Activated CD4-positive, alpha-beta memory T cell treated with anti-CD3 and anti-CD28 coated beads for 36 hours (primary cell): ENCODE measurements at places on chromosomes 5 and 9. TPM values are rescaled to one million over a fixed set of nuclear protein-coding genes. Genes with fewer than 3 reads are reported as not detected.

DNA sequence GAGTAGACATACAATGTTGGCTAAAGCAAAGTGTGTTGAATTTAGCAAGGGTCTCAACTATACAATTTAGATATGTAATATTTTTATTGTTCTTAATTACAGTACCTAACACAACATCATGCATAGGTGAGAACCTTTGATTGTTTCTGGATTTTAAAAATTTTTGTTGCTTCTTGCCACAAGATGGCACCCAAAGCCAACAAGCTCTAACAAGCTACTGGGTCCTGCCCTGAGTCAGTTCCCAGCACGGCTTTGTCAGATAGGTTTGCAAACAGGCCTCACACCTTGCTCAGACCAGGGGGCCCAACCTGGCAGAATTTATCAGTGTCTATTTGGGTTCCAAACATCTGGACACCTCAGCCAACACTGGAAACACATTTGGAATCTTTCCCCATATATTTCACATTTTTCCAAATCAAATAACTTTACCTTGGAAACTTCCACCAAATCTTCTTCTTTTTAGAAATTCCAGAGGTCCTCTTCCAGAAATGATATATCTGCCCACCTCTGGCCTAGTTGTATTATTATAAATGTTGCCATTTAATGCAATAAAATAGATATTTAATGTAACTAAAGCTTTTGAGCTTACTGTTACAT is 49.5 kb upstream of the EGFLAM start:
- no peaks in the 10 kb centered on the region for H3K4me1 ChIP-seq
- no peak overlapping the region for H3K27ac ChIP-seq
- H3K27me3 ChIP-seq, result peaks cover 2% of the 10 kb centered on the region
- H3K4me3 ChIP-seq, result no peak overlapping the region
- no peaks in the 10 kb centered on the region for H3K36me3 ChIP-seq

- H3K4me3 ChIP-seq, result no peak overlapping the region
- H3K36me3 ChIP-seq, result no peaks in the 10 kb centered on the region
- peaks cover 30% of the 10 kb centered on the region for H3K4me1 ChIP-seq
- no peaks in the 10 kb centered on the region for H3K27me3 ChIP-seq
- DNase-seq, result peak; percentile 63
Observed at GRCh38 chr9:137083394-137084004, 3.3 kb upstream of the MAN1B1 start.

DNA sequence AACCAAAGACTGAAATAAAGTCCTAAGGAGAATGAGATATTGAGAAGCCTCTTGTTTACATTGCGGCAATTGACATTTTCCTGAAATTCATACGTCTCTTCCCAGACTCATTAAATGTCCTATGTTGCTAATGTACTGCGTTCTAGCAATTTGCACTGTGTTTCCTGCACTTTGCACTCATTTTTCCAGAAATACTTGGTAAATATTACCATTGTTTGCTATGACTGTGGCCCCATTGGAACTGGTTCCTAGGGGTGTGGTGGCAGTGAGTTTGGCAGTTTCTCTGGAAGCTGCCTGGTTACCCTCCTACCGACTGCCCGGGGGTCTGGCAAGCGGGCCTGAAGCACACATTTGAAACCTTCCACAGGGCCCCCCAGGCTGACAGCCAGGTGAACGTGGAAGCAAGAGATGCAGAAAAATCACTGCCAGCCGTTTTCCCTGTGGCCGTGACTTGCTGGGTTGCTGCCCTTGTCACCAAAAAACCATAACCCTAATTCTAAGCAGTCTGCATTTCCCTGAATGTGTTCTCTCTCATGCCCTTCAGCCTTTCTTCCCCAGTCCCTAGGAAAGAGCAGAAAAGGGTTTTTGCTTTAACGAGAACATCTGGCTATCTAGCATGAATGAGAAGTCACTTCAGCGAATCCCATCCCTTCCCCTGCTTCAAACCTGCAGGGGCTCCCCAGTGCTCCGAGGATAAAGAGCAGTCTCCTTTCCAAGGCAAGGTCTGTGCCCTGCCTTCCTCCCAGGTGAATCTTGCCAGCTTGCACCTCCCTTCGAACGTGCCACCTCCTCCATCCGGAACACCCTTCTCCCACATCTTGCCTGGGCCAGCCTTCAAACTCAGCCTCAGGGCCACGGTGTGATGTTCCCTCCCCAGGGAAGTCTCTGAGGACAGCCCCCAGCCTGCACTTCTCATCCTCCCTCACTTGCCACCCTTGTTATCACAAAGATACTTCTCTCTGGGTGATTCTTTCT is 84.2 kb downstream of the AK8 start:
- no peak overlapping the region for H3K4me3 ChIP-seq
- H3K27ac ChIP-seq, result no peak overlapping the region
- H3K36me3 ChIP-seq, result no peaks in the 10 kb centered on the region
- peaks cover 15% of the 10 kb centered on the region for H3K27me3 ChIP-seq
- no peaks in the 10 kb centered on the region for H3K4me1 ChIP-seq

GRCh38 chr5:167987490-167988280 is 303.8 kb upstream of the WWC1 start:
- H3K27me3 ChIP-seq, result peaks cover 5% of the 10 kb centered on the region
- H3K4me1 ChIP-seq, result no peaks in the 10 kb centered on the region
- H3K36me3 ChIP-seq, result no peaks in the 10 kb centered on the region
- DNase-seq, result no peak
- no peak overlapping the region for H3K27ac ChIP-seq

GRCh38 chr5:176561259-176561658 is 12.1 kb downstream of the CDHR2 start:
- peaks cover 1% of the 10 kb centered on the region for H3K27me3 ChIP-seq
- H3K4me3 ChIP-seq, result no peak overlapping the region
- H3K27ac ChIP-seq, result no peak overlapping the region
- H3K36me3 ChIP-seq, result no peaks in the 10 kb centered on the region
- peaks cover 30% of the 10 kb centered on the region for H3K4me1 ChIP-seq

GRCh38 chr9:82281066-82281465 is 292.5 kb downstream of the SPATA31D1 start:
- H3K4me3 ChIP-seq, result no peak overlapping the region
- H3K27ac ChIP-seq, result no peak overlapping the region
- no peaks in the 10 kb centered on the region for H3K36me3 ChIP-seq
- DNase-seq, result no peak
- no peaks in the 10 kb centered on the region for H3K27me3 ChIP-seq

GRCh38 chr5:116759860-116760640 is 185.4 kb upstream of the SEMA6A start:
- no peaks in the 10 kb centered on the region for H3K27me3 ChIP-seq
- H3K4me1 ChIP-seq, result no peaks in the 10 kb centered on the region
- no peaks in the 10 kb centered on the region for H3K36me3 ChIP-seq
- H3K4me3 ChIP-seq, result no peak overlapping the region
- no peak for DNase-seq

DNA sequence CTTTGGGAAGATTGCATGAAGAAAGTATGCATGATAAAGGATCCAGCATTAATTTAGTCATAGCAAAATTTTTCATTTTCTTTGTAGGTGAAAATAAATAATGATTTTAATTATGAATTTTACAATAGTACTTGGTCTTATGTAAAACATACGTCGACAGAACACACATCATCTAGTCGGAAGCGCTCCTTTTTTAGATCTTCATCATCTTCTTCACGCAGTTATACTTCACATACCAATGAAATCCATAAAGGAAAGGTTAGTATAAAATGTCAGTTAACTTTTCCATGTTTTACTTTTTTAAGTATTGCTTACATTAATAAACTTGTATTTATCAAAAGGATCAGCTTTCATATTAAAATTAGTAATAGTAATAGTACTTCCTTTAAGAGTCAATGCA is 35.8 kb downstream of the C7 start:
- no peak overlapping the region for H3K4me3 ChIP-seq
- H3K27me3 ChIP-seq, result peaks cover 4% of the 10 kb centered on the region
- DNase-seq, result no peak
- H3K4me1 ChIP-seq, result no peaks in the 10 kb centered on the region
- H3K27ac ChIP-seq, result no peak overlapping the region
- H3K36me3 ChIP-seq, result no peaks in the 10 kb centered on the region

GRCh38 chr5:94562327-94562971 is 56.0 kb downstream of the KIAA0825 start:
- H3K36me3 ChIP-seq, result no peaks in the 10 kb centered on the region
- H3K4me1 ChIP-seq, result no peaks in the 10 kb centered on the region
- H3K4me3 ChIP-seq, result no peak overlapping the region
- H3K27ac ChIP-seq, result no peak overlapping the region
- no peaks in the 10 kb centered on the region for H3K27me3 ChIP-seq
- DNase-seq, result no peak

GRCh38 chr5:81696418-81697397 is 54.2 kb downstream of the SSBP2 start:
- H3K4me3 ChIP-seq, result no peak overlapping the region
- DNase-seq, result no peak
- no peak overlapping the region for H3K27ac ChIP-seq
- H3K4me1 ChIP-seq, result peaks cover 13% of the 10 kb centered on the region
- H3K36me3 ChIP-seq, result peaks cover 23% of the 10 kb centered on the region

GRCh38 chr5:35470866-35471265 is 146.8 kb upstream of the SPEF2 start:
- H3K27me3 ChIP-seq, result peaks cover 2% of the 10 kb centered on the region
- DNase-seq, result no peak
- no peak overlapping the region for H3K4me3 ChIP-seq
- no peaks in the 10 kb centered on the region for H3K4me1 ChIP-seq
- no peaks in the 10 kb centered on the region for H3K36me3 ChIP-seq
- no peak overlapping the region for H3K27ac ChIP-seq

GRCh38 chr9:75053869-75054268 is 25.8 kb upstream of the CARNMT1 start:
- H3K27ac ChIP-seq, result no peak overlapping the region
- peaks cover 4% of the 10 kb centered on the region for H3K36me3 ChIP-seq

DNA sequence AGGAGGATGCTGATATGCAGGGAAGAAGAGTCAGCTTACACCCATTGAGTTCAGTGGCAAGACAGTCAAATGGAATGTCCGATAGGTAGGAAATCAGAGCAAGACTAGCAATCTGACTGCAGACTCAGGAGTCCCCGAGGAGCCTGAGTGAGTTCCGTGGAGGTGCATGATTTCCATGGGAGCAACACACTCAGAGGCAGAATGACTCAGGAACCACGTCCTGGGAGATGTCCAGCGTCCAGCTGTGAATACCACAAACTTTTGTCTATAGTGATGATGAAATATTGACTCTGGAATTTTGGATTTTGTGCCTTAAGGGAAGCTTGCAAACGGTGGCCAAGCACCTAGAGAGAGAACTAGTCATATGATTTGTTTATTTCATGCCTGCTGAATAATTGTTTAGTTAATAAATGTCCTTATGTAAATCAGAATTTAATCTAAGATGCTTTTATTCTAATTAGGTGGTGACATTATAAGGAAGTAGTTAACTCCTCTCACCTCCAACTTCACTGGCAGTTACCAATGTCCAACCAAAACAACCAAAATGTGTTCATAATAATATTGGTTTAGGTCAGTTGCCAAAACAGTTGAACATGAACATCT is 100.4 kb downstream of the PDE4D start:
- no peak overlapping the region for H3K27ac ChIP-seq
- no peaks in the 10 kb centered on the region for H3K36me3 ChIP-seq
- H3K27me3 ChIP-seq, result peaks cover 3% of the 10 kb centered on the region
- no peak overlapping the region for H3K4me3 ChIP-seq

- H3K27ac ChIP-seq, result no peak overlapping the region
- H3K36me3 ChIP-seq, result no peaks in the 10 kb centered on the region
- H3K27me3 ChIP-seq, result peaks cover 4% of the 10 kb centered on the region
- DNase-seq, result no peak
- H3K4me1 ChIP-seq, result no peaks in the 10 kb centered on the region
- H3K4me3 ChIP-seq, result no peak overlapping the region
Observed at GRCh38 chr5:31231177-31231838, 37.8 kb downstream of the CDH6 start.

- H3K4me1 ChIP-seq, result no peaks in the 10 kb centered on the region
- no peaks in the 10 kb centered on the region for H3K27me3 ChIP-seq
- H3K36me3 ChIP-seq, result no peaks in the 10 kb centered on the region
- H3K4me3 ChIP-seq, result no peak overlapping the region
Observed at GRCh38 chr5:18281947-18282581, 647.8 kb downstream of the TAF11L14 start.

DNA sequence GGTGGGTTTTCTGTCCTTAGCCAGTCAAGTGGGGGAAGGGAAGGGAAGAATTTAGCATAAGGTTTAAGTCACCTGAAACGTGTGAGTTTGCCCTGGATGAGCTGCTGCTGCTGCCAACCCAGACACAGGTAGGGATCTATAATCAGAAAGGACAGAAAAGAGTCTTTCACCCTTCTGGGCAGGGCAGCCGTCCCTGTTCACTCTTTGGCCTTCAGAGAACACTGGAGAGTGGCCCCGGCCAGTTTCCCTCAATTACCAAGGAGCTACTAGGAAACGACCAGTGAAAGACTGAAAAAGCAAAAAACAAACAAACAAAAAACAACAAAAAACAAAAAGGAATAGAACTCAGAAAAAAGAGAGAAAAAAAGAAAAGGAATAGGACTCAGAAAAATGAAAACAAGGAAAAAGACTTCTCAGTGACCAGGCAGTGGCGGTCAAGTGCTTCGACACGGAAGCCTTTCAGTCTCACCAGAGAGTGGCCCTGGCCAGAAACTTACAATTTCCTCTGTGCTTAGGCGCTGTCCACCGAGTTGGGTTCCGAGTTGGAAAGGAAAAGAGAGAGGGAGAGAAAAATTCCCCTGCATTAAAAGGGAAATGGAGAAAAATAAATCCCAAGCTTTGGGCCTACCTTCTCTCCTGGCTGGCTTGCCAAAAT is 2.5 kb upstream of the GM2A start:
- DNase-seq, result no peak
- H3K4me3 ChIP-seq, result peak overlapping the region; percentile 75
- H3K4me1 ChIP-seq, result peaks cover 45% of the 10 kb centered on the region
- no peaks in the 10 kb centered on the region for H3K27me3 ChIP-seq
- H3K27ac ChIP-seq, result peak overlapping the region; percentile 94

GRCh38 chr5:91898898-91899297 is 515.8 kb upstream of the ARRDC3 start:
- DNase-seq, result no peak
- no peaks in the 10 kb centered on the region for H3K27me3 ChIP-seq
- no peak overlapping the region for H3K4me3 ChIP-seq
- H3K4me1 ChIP-seq, result no peaks in the 10 kb centered on the region
- H3K36me3 ChIP-seq, result no peaks in the 10 kb centered on the region

GRCh38 chr5:51479840-51480239 is 96.6 kb downstream of the ISL1 start:
- H3K4me3 ChIP-seq, result no peak overlapping the region
- no peak for DNase-seq
- no peaks in the 10 kb centered on the region for H3K27me3 ChIP-seq
- no peaks in the 10 kb centered on the region for H3K4me1 ChIP-seq
- no peaks in the 10 kb centered on the region for H3K36me3 ChIP-seq

Gene PTRH1
- 20.9 TPM for total RNA-seq

Gene PCDHB10
- not detected for total RNA-seq

Gene EIF4E1B
- total RNA-seq, result not detected

Gene SPATA31A1
- not detected for total RNA-seq

Gene NTMT1
- 64.6 TPM for total RNA-seq

Gene ALDH1A1
- total RNA-seq, result not detected
